Activated T-helper 1 cell treated with Interleukin-2 at 50 U/mL for 16 hours (primary cell): ENCODE measurements at places on chromosomes 7 and 10.

GRCh38 chr10:4450981-4451908 lies 374.8 kb upstream of the AKR1E2 start:
- DNase-seq, result no peak

DNA sequence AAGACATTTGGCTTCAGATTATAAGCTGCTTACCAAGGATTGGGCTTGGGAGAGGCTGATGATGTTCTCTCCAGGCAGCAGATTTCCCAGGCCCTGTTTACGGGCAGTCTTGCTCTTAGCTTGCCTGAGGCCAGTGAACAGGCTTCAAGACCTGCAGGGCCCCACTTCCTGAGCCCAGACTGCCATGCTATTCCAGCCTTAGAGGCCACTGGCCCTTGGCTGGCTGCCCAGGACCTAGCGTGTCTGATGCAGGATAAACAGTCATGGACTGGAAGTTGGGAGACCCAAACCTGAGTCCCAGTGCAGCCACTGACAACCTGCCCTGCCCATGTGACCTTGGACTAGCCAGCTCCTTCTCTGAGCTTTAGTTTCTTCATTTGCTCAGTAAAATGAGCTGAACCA lies 2.9 kb downstream of the PRXL2A start:
- DNase-seq, result no peak

DNA sequence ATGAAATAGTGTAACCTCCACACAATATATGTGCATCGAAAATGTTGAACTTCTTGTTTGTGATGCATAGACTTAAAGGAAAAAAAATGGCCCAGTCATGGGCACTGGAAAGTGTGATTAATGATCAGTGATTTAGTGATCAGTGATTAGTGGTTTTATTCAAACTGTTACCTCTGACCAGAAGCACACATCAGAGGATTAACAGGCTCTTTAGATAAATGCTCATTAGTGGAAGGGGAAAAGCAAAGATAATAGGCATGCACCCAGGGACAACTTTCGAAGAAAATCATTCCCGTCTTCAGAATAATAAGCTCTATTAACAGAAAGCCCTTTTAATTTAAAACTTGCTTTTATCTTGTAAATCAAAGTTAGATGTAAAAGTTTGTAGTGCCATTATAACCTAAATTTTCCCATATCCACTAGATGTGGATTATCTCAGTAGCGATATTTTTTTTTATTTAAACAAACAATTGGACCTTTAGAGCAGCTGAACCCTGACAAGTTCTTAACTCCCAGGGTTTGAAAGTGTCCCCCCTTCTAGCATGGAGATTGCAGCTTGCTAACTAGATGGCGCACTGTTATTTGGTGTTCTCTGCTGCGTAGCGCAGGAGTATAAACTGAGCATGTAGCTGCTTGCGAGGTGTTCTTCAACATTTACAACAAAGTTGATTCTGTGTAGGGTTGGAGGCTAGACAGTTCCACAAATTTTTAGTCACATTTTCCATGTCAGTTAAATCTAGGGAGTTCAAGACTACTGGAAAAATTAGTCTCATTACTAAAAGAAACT lies at the start of gene CREB5:
CREB5 (plus strand) TSS at position 643 of the 787 bp plus-strand sequence. CDS start 397 bp downstream, outside the sequence.
- DNase-seq, result no peak

DNA sequence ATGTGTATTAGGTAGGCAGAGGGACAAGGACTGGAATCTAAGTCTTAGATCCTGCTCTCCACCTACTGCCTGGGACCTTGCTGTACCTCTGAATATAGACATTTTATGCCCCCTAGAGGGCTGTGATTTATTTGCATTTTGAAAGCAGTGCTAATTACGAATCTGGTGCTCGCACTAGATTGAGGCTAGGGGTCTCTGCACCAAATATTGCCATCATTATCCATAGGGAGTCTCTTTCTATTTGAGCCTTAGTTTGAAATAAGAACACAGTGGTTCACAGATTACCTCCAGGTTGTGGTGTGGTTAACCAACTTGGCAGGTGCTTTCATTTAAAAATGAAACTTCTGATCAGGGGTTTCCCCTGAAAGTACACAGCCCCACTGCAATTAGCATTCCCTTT lies 41.8 kb downstream of the CNNM1 start:
- DNase-seq, result no peak

- no peak for DNase-seq
Observed at GRCh38 chr10:124244256-124244877, 151.0 kb upstream of the CHST15 start.
